ENCODE measurements at places on chromosomes 12 and 14.

DNA sequence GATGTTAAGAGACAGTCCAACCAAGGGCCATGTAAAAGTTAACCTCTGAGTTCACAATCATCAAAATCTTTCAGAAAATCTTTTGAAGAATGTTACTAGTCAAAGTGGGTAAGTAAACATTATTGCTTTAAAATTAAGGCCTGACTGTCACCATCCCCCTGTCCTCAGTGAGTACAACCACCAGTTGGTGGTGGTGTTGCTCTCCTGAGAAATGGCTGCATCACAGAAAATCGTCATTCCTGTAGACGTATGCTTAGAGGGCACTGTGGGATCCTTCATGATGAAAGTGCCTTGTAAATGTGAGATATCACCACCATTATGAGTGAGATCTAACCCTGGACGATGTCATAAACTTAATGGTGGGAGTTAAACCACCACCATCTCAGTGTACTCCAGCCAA is 451.2 kb downstream of the RPS29 start:
- DNase-seq, result no peak

- DNase-seq, result no peak
Measured at GRCh38 chr12:20245491-20245890, 122.8 kb upstream of the PDE3A start.

GRCh38 chr12:6827437-6827911 is 733 bp upstream of the P3H3 start:
- no peak for DNase-seq

DNA sequence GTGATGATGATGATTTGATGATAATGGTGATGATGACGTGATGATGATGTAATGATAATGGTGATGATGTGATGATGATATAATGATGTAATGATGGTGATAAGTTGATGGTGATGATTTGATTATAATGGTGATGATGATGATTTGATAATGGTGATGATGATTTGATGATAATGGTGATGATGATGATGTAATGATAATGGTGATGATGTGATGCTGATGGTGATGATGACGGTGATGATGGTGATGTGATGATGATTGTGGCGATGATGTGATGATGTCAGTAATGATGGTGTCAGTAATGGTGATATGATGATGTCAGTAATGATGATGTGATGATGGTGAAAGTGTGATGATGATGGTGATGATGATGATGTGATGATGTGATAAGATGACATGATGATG is 613.4 kb downstream of the AACS start:
- no peak for DNase-seq

DNA sequence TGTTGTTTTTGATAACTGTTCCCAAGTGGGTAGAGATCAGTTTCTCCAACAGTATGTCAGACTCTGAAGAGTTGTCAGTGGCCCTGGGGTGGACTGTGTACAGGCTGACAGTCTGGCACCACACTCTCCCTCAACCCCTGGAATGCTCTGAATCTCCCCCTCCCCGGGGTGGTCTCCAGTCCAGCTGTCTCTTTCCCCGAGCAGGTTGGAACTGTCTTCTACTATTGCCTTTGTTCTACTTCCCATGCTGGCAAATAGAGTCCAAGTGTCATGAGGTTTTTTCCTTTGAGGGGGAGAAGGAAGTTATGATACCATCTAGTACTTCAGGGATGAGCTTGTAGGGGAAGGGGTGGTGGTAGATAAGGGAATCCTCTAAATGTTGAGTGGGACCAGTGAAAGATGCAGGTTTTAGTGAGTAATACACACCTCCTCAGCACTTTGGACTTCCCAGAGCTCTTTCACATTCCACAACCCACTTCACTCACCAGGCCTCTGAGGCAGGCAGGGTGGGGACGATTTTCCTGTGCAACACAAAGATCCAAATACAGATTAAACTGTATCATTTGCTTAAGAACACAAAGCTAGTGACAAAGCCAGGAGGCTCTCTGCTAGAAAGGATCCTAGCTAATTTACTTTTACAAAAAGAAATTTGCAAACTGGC is 170.7 kb upstream of the GZMB start:
- no peak for DNase-seq

- no peak for DNase-seq
Measured at GRCh38 chr14:77657280-77657679, 40.8 kb upstream of the SPTLC2 start.

GRCh38 chr14:43356979-43357545 is 1150.0 kb downstream of the FSCB start:
- no peak for DNase-seq

- no peak for DNase-seq
Measured at GRCh38 chr12:131061041-131061806, 107.5 kb downstream of the ADGRD1 start.

DNA sequence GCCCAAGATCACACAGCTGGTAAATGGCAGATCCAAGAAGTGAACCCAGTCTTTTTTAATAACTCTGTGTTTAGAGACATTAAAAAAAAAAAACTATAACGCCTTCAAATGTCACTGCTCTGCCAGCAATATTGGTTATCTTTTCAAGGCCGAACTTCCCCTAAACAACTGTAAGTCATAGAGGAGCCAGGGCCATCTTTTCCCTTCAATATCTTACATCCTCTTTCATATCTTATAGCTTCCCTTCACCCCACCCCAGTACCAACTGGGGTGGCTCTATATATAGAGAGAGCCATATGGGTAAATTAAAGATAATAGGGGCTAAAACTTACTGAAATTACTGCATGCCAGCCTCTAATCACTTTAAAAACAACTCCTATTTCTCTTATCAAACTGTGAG is 100.2 kb downstream of the STAB2 start:
- DNase-seq, result no peak

DNA sequence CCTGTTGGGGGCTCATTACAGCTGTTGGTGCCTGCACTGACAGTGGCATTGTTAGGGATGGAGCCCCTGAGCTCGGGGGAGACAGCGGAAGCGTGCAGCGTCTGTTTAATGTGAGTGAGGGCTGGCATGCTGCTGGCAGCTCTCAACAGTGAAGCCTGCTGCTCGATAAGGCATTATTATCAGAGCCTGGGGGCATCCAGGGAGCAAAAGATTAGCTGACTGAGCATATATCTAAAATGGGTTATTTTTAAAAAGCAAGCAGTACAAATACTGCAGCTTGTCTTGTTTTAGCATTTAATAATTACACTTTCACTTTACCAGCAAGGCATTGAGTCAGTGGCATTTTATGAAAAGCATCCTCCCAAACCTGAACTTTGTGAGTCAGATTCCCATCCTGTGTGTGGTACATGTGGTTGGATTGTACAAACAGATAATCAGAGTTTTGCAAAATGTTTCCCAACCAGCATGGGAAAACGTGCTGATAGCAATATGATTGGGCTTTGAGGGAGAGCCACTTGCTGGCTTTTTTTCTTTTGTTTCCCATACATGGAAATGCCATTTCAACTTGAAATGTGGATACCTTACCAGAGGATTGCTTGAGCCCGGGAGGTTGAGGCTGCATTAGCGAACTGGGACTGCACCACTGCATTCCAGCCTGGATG is 150.8 kb downstream of the PRKCH start:
- no peak for DNase-seq

DNA sequence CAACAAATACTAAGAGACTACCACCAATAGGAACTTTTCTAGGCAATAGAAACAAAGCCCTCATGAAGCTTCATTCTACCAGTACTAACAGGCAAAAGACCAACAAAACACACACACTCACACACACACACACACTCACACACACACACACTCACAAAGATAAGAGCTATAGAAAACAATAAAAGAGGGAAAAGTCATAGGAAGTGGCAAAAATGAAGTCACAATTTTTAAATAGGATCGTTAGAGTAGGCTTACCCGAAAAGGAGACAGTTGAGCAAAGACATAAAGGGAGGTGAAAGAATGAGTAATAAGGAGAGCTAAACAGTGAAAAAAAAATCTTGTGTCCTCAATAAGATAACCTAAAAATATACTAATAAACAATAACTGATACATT is 66.5 kb downstream of the C2CD5 start:
- DNase-seq, result no peak

GRCh38 chr12:94145191-94145983 is 3.0 kb upstream of the PLXNC1 start:
- no peak for DNase-seq

DNA sequence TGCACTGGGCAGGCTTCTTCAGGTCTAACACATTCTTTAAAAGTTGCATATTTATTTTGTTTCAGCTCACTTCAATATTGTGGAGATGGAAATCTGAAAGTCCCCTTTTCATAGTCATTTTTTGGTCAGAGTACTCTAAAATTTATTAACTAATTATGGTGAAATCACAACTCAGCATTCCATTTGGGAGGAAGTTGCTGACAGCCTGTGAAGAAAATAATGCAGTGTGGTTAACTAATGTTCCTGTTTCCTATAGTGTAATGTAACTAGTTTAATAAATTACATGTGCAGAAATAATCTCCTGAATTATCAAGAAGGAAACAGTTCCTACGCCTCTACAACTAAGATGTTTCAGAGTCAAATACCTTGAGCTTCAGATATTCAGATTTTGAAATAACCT is 17.1 kb downstream of the LRFN5 start:
- no peak for DNase-seq

GRCh38 chr12:56362130-56363059 is at the start of gene APOF:
TSS of gene APOF (minus strand) at chr12:56362857. CDS start at chr12:56362745, 112 bp downstream.
- DNase-seq, result no peak

DNA sequence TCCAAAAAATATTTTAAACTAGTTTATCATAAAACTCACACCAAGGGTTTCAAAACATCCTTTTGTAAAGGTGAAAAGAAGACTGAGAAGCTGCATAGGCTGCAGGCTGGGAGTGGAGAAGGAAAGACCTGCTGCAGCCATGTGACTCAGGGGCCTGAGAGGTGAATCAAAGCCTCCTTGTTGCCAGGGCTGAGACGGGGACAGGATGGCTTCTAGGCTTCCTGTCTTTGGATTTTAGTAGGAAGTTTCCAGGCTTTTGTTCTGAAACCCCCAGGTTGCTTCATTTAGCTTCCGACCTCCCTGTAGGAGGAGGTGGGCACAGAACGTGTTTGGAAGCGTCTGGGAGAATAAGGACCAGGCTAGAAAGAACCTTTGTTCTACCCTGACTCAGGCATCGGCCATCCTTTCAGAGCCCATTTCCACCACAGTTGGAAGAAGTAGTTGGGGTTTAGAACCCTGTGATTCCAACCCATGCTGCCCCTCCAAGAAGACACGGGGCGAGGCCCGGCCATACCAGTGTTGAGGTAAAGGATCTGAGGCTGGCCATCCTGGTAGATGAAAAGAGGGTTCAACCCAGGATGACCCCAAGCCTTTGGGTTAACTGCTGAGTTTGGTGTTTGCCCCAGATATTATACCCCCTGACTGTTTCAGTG is 122.4 kb downstream of the SLC25A47 start:
- no peak for DNase-seq

- no peak for DNase-seq
Measured at GRCh38 chr12:121927813-121928212, 9.4 kb downstream of the CFAP251 start.

GRCh38 chr14:33364466-33364865 is 425.8 kb downstream of the NPAS3 start:
- no peak for DNase-seq

GRCh38 chr12:45666396-45666795 is 63.1 kb upstream of the ARID2 start:
- no peak for DNase-seq

DNA sequence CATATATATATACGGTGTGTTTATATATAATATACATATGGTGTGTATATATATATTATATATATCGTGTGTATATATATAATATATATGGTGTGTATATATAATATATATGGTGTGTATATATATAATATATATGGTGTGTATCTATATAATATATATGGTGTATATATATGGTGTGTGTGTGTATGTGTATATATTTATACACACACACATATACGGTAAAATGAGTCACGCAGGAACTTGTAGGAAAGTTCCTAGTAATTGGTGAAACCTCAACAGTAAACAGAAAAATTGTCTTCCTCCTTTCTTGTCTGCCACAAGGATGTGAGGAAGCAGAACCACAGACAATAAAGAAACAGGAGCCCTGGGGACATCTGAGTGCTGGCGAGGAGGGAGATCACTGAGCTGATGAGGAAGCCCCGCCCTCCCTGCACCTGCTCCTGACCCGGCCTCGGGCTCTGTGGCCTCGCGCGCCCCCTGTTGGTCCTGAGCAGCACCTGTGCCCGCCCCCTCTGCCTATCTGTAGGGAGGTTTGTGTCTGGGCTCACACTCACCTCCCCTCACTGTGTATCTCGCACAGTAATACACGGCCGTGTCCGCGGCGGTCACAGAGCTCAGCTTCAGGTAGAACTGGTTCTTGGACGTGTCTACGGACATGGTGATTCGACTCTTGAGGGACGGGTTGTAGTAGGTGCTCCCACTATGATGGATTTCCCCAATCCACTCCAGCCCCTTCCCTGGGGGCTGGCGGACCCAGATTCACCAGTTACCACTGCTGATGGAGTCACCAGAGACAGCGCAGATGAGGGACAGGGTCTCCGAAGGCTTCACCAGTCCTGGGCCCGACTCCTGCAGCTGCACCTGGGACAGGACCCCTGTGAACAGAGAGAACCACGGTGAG is 1079.4 kb downstream of the TMEM121 start:
- no peak for DNase-seq

GRCh38 chr14:68440820-68441219 is 352.0 kb downstream of the ZFP36L1 start:
- no peak for DNase-seq

GRCh38 chr14:26959972-26960660 is 362.3 kb upstream of the NOVA1 start:
- peak; percentile 9 for DNase-seq

DNA sequence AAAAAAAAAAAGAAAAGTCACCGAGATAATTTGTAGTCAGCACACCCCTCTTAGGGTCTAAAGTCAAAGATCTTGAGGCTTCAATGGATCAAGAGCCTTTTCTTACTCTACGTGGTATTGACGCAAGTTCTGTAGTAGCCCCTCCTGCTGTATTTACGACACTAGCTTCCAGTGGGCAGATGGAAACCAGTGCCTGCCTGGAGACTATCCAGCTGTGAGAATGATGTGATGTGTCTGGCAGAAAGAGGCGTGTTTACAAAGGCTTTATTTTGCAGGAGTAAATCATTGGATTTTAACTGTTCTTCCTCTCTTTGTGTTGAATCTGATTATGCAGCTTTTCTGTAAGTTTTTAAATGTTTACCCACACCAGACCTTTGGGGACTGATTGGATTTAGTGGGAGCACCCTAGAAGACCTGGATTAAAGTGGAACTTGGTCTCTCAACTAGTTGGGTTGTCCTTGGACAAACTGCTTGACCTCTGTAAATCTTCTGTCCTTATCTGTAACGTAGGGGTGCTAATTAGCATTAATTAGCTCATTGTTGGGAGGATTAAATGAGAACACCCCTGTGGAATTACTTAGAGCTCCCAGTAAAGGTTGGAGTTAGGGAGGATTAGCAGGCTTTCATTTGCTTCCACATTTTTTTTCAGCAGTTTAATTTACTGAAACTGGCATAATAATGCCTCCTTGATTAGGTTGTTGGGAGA is 72.4 kb downstream of the RASSF3 start:
- DNase-seq, result no peak
